Stimulated activated CD4-positive, alpha-beta T cell treated with anti-CD3 and anti-CD28 coated beads, TNF-alpha, amount 100 ng/mL, for 48 hours (primary cell): ENCODE measurements at places on chromosomes 2 and 18.

- no peak for DNase-seq
These were observed 9.2 kb upstream of the IL1A start for GRCh38 chr2:112793449-112793978.

DNA sequence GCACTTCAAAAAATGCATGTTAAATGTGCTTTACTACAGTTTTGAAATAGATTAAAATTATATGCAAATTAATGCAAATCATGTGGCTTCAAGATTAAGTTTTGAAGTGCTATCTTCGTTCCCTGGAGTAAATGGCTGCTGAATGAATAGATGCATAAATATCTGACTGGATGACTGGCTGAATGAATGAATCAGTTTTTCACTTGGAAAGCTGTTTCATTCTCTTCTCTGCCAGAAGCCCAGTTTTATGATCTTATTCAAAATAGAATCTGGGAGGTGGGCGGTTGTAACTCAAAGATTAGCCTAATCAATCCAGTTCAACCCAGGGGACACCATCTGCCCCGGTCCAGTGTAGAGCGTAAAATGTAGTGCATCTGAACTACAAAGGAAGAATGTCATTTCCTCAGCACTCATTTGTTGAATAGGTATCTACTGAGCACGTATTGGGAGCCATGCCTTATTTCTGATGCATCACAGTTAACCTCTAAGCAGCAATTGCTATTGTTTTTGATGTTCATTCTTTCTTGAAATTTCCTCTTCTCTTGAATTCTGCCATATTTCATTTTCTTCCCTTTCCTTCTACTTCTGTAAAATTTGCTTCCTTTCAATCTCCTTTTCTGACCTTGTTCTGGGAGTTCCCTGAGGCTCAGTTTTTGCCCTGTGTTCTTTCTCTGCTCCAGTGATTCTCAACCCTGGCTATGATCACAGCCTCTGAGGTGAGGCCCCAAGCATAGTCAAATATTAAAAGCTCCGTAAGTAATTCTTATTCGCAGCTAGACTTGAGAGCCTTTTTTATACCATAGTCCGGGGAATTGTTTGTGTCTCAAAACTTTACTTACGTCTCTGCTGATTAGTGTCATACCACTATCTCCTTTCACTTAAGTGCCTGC is 282.7 kb downstream of the PARD3B start:
- DNase-seq: no peak

GRCh38 chr2:73122536-73122935 is 9.8 kb upstream of the RAB11FIP5 start:
- DNase-seq: no peak

DNA sequence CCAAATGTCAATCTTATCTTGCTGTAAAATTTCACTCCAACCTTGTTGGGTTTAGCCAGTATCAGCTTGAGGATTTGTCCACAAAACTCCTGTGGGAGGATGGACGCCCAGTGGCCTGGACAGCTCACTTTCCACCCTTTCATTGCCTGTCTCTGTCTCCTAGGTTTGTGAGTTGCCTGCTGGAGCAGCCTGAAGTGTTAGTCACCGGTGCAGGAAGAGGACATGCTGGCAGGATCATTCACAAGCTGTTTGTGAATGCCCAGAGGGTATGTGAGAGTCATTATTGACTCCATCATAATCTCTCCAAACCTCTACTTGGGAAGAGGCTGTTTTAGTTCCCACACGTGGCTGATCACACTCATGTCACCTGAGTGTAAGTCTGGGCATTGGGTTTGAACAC is 112.3 kb downstream of the RAB3GAP1 start:
- no peak for DNase-seq

DNA sequence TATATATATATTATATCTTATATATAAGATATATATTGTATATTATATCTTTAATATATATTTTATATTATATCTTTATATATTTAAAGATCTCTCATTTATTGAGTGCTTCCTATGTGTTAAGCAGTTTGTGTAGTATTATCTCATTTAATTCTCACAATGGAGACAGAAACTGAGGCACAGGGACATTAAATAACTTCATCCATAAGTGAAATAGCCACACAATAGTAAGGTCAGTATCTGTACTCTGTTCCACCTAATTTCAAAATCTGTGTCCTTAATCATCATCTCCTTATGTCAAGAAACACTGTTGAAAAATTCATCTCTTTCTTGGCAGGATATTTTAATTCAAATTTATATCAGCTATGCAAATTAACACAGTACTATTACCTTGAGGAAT is 52.8 kb upstream of the CD302 start:
- DNase-seq: no peak

DNA sequence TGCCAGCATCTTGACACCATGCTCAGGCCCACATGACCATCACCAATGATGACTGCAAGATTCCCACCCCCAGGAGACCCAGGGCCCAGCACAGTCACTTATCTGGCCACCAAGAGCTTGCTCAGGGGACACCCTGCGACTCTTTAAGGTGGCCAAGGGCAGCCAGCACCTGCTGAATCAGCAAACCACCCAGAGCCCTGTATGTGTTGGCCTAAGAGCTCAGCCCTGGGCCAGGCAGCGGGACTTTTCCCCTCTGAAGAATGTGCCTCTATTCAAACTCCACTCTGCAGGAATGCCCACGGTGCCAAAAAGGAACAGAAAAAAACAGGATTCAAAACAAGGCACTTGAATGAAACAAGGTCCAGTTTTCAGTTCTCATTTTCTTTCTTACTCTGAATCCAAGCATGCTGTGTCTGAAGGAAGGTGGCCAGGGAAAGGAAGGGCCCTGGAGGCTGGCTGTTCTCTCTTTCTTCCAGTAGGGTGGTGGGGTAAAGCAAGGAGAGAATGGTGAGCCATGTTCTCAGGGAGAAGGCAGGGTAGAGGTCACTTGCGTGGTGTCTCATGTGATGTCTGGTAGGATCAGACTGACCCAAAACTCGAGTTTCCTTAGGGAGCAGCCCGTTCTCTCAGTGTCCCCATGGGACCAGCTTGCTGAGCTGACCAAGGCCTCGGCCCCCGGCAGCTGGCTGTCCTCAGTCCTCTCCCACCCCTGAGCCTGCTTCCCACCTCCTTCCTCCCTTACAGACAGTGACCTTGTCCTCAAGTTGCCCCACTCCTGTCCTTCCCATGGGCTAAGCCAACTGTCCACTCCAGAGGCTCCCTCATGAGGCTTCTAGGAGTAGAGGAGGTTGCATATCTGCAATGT is 150.0 kb downstream of the RNF152 start:
- DNase-seq: no peak

DNA sequence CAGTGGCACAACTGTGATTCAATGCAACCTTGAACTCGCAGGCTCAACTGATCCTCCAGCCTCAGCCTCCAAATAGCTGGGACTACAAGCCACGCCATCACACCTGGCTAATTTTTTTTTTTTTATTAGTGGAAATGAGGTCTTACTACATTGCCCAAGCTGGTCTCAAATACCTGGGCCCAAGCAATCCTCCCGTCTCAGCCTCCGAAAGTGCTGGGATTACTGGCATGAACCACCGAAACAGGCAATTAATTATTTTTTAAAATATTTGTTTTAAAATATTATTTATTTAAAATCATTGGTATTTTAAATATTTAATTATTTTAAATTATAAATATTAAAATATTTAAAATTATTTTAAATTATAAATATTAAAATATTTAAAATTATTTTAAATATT is 24.5 kb downstream of the SRBD1 start:
- DNase-seq: no peak

DNA sequence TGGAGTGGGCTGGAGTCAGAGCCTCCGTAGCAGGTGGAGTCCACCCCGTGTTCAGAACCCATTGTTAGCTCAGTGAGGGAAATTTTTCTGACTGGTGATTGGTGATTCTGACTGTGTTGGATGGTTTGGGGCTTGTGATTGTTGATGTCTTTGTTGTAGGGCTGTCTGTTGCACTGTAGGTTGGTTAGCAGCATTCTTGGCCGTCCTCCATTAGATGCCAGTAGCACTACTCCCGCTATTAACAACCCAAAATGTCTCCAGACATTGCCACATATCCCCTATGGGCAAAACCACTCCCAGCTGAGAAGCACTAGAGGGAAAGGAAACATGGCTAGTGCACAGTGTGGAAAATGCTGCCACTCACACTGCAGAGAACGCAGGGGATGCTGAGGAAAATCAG is 51.7 kb downstream of the ARMC9 start:
- no peak for DNase-seq

DNA sequence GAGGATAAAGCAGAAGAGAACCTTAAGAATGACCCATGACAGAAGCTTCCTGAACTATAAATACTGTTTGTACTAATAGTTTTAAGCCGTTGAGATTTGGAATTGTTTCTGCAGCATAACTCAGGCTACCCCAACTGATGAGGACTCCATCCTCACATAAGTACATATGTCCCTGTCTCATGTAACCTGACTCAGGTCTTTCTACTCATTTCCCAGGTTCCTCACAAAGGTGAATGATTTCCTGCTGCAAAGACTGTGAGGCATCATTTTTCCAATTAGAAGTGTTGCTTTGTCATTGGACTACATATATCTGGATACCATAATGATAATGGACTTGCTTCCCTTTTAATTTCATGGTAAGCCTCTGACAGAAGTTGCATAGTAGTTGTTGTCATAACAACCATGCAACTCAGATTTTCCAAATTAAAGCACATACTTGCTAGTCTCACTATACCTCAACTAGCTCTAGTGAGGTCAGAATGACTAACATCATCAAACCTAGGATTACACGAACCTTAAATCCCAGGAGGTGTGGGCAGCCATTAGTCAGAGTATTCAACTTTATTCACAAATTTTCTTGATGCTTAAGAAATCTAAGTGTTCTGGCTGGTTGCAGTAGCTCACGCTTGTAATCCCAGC is 38.0 kb upstream of the NEDD4L start:
- no peak for DNase-seq

DNA sequence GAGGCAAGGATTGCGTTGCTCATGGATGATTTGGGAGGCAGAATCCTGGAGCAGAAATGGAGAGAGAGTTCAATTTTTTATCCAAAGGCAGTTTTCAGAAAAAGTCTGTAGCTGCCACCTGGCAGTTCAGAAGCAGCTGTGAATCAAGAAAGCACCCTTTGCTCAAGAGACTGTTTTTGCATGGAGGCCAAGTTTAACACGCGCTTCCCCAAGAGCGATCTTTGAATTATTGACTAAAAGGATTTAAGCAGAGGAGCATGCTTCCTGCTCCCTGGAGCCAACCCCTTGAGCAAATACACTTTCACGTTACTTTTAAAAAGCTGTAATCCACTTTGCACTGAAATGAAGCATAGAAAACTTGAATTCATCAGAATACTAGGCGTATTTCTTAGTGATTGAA is 252.4 kb downstream of the RNF144A start:
- no peak for DNase-seq

DNA sequence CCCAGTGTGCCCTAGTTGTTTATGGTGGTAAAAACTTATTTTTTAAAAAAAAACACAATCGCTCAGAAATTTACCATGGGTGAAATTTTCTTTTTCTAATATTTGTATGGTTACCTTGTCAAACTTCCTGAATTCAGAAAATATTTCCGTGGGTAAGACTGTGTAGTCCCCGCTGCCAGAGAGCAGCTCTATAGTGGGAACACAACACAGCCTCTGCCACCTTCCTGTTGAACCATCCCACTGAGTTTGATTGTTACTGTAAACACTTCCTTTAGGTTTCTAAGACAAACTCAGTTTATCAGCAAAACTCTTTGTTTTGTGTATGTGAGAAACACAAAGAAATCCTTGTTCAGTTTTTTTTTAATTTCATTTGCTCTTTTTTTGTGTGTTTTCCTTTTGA is 17.9 kb downstream of the DNAH6 start:
- no peak for DNase-seq

DNA sequence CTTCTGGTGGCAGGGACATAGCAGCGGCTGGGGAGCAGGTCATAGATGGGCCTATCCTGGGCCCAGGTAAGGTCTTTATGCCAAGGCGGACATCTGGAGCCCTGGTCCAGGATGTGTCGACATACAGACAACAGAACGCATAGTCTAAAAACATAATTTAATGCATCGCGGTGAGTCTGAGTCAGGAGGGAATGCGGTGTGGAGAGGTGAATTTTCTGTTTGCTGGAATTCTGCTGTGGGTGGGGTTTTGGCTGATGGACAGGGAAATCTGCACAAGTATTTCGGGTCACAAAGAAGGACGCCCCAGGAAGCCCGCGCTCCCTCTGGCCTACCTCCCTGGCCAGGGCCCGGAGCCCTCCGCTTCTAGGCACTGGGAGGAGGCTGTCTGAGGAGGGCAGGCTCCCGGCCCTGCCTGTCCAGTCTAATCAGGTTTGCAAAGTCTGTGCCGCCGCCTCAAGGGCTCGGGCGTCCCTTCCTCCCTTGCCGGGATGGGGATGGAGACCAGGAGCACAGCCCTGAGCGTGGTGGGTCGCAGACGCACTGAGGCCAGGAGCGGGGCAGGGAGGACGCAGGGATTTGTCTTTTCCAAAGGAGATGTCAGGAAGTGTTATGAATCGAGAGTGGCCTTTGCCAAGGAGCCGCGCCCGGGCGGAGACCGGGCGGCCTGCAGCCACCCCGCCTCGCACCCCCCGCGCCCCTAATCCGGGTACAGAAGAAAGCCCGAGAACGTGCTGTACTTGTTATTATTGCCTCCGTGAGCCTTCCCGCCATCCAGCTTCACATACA is 2.3 kb downstream of the C1QL2 start:
- no peak for DNase-seq

GRCh38 chr2:2456721-2457120 is 125.6 kb upstream of the MYT1L start:
- no peak for DNase-seq

GRCh38 chr2:219368690-219369191 is 19.0 kb downstream of the DNPEP start:
- no peak for DNase-seq
